ENCODE measurements at places on chromosomes 4 and X.

DNA sequence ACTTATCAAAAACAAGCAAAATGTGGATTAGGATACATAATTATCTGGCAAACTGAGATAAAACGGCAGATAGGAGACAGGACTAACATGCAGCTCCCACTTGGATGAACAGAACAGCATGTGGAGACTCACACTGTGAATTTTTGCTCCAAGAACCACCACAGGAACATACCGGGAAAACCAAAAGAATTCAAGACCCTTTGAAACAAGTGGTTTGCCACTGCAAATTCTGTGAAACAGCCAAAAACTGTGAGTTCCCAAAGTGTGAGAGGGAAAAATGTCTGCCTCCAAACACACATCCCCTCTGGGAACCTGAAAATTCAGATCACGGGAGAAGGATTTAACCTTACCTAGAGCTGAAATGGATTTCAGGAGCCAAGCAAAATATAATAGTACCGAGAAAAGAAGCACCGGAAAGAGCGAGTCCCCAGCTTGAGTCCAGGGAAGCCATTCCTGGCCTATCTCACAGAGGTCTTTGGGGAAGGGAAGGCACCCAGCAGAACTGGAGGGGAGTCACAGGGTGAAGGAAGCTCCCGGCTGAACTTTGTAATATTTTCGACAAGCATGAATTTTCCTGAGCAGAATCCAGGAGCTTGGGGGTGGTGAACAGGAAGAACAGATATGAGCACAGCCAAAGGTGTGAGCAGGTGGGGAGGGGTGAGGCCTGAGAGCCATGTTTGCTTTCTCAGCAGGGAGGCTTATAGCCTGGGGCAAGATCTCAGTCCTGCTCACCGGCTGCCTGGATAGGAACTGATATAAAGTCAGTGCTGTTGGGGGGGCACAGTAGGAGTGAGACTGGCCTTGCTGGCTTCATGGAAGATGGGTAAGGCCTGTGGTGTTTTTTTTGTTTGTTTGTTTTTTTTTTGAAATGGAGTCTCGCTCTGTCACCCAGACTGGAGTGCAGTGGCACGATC is 23.9 kb downstream of the MANBA start:
- no peak for DNase-seq

- no peak for DNase-seq
Measured at GRCh38 chr4:184234155-184234554, 16.5 kb upstream of the ENPP6 start.

- no peak for DNase-seq
Measured at GRCh38 chr4:11079171-11079570, 349.5 kb downstream of the HS3ST1 start.

- no peak for DNase-seq
Measured at GRCh38 chr4:108772402-108772801, 9.5 kb upstream of the ETNPPL start.

DNA sequence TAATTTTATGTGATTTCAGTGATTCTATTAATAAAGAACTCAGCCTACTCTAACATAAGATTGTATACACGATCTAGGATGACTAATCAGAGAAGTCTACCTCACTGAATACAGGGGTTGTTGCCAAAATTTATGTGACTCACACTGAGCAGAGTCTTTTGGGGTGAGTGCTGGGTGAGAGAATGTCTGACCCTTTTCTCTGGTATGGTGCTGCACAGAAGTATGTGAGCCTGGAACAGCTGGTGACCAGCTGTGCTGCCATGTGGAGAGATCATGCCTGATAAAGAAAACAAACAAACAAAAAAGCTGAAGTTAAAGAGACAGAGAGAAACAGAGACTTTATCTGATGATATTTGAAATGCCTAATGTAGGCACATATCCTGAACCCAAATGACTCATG is 618.1 kb upstream of the GRIA3 start:
- DNase-seq, result no peak

DNA sequence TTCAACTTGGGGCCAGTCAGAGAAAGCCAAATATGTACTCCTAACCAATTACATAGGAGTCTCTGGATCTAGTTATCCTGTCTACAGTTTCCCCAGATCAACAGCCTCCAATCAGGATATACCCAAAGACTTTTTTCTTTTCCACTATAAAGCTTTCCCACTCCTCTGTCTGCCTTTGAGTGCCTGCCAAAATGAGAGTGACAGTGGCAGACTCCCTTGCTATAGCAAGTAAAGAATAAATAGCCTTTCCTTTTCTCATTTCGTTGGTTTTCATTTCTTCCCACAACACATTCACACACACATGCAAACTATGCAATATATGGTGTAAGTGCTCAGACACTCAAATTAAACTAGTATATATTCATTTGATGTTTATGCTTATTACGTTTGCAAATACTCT is 302.4 kb upstream of the TACR3 start:
- no peak for DNase-seq

GRCh38 chrX:14825851-14826250 is 47.0 kb downstream of the FANCB start:
- DNase-seq, result no peak

- DNase-seq, result no peak
Measured at GRCh38 chr4:137274404-137274803, 257.9 kb downstream of the PCDH18 start.

GRCh38 chrX:68571610-68572311 is 72.9 kb downstream of the YIPF6 start:
- DNase-seq, result no peak

GRCh38 chr4:75229806-75230570 is 284.2 kb downstream of the RCHY1 start:
- DNase-seq, result no peak

GRCh38 chr4:42391981-42392380 is 5.3 kb upstream of the SHISA3 start:
- no peak for DNase-seq

GRCh38 chr4:38858097-38858420 is 1.4 kb upstream of the TLR6 start:
- no peak for DNase-seq

DNA sequence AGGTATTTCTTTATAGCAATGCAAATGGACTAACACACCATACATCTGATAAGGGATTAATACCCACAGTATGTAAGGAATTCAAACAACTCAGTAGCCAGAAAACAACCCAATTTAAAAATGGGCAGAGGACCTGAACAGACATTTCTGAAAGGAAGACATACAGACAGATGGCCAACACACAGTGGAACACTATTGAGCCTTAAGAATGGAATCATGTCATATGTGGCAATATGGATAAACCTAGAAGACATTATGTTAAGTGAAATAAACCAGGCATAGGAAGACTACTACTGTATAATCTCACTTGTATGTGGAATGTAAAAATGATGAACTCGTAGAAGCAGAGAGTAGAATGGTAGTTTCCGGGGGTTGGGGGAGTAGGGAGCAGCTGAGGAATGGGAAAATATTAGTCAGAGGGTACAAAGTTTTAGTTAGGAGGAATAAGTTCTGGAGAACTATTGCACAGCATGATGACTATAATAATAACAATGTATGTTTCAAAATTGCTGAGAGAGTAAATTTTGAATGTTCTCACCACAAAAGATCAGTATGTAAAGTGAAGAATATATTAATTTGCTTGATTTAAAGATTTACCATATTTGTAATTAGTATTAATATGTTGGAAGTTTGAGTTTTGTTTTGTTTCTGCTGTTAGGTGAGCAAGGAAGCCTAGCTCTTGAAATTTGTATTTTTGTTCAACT is 25.2 kb downstream of the WDR44 start:
- DNase-seq, result no peak

DNA sequence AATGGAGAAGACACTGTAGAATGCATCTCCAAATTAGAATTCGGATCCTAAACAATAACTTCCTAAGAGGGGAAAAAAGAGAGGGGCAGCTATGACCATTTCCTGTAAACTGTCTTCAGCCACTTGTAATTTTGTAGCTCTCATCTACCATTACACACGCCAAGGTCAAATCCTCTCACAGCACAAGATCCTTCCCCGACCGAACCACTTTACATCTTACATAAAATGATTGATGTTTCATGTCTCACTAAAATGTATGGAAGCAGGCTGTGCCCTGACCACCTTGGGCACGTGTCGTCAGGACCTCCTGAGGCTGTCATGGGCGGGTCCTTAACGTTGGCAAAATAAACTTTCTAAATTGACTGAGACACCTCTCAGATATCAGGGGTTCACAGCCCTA is 24.1 kb upstream of the PBDC1 start:
- no peak for DNase-seq

DNA sequence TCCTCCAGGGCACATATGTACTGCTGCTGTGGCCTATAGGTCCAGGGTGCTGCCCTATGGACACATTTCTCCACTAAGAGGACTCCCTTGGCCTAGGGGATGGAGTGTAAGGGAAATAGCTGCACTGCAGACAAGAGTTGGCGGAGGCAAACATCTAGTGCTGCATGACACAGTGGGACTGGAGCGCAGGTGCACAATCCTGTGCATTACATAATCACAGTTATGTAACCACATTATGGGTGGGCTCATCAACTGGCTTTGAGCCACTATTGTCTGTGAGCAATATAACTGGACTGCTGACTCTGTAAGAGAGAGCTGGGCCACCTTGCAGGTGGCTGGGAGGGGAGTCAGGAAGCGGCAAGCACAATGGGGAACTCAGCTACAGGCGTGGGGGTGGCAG is 3.2 kb upstream of the TIGD2 start:
- DNase-seq, result no peak

DNA sequence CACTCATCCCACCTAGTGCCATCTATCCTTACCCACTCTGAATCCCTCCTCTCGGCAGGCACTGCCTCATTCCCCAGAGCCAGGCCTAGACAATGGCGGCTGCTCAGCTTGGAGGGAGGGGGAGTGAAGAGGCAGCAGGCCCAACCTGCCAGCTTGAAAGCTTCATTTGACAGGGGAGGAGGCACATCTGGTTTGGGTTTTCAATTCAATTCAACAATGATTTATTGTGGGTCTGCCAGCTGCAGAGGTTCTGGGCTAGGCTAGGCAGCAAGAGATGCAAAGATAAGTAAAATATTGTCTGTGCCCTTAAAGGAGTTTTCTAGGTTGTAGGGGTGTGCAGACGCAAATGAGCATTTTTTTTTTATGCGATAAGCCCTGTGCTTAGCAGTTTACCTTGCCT is 58.5 kb downstream of the RTL9 start:
- no peak for DNase-seq

DNA sequence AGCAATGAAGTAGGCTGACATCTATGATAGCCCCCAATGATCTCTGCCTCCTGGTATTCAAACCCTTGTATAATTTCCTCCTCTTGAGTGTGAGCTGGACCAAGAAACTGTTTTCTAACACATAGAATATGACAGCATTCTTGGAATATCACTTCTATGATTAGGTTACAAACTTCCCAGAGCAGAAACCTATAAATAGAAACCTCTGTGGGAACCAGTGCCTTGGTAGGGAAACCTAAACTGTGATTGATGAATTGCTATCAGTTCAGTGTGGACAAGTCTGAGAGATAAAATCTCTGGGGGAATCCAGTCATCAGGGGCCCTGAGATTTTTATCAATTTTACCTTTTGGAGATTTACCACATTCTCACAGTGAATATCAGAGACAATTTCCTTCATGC is 756.5 kb upstream of the AGA start:
- no peak for DNase-seq

GRCh38 chrX:43716696-43717095 is 60.6 kb downstream of the MAOA start:
- DNase-seq, result no peak

DNA sequence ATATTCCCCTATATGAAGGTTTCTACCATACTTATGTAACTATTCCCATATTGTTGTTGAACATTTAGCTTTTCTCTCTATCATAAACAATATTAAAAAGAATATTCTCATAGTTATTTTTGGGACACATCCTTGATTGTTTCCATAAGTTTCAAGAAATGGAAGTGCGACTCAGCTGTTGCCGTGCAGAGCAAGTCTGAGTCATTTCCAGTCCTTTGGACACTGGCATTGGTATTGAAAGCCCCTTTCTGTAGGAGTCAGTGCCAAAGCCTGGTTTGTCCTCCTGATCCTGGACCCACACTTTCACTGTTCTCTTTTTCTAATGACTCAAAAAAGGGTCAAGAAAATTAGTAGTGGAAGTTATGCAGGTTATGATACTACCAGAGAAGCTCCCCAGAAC is 108.3 kb upstream of the DIAPH2 start:
- DNase-seq, result no peak

GRCh38 chr4:34138385-34138784 is 2105.9 kb downstream of the ARAP2 start:
- no peak for DNase-seq

DNA sequence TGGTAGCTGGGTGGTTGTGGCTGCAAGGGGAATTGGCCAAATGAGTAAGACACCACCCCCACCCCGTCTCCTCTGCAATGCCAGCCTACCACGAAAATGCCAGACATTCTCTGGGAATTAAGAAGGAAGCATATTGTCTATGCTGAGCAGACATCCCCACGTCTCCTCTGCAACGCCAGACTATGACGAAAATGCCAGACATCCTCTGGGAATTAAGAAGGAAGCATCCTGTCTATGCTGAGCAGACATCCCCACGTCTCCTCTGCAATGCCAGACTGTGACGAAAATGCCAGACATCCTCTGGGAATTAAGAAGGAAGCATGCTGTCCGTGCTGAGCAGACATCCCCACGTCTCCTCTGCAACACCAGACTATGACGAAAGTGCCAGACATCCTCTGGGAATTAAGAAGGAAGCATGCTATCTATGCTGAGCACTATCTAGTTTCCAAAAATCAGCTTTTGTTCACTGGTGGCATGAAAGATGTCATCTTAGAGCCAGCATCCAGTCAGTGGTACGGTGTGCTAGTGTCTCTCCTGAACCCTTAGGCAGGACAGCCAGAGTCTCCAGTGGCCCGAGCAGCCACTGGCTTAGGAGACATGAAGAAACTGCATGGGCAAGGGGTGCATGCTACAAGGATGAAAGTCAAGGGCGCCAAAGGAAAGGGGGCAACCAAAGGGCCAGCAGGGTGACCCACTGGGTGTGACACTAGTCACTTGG is 339.8 kb upstream of the FRG1 start:
- no peak for DNase-seq

- DNase-seq, result no peak
Measured at GRCh38 chrX:134603806-134604700, 54.2 kb downstream of the PLAC1 start.

GRCh38 chr4:152862608-152863007 is 73.5 kb upstream of the FHDC1 start:
- no peak for DNase-seq

DNA sequence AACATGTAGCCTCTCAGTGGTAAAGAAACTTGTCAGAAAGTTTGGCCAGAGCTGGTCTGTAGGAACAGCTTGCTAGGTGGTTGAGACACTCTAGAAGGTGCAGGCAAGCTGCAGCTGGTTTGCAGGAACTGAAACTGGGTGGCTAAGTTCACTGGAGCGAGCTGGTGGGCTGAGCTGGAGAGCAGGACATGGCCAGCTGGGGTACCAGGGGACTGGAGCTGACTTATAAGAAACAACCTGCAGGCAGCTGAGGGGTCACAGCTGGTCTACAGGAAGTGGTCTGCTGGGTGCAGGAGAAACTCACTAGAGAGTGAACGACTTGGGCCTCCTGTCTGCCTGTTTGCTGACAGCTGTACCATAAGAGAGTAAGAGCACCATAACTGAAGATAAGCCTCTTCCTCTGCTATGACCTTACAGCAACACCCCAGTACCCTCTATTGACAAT is 157.1 kb upstream of the LNX1 start:
- DNase-seq, result no peak
